ENCODE measurements at places on chromosomes 11 and 22. TPM values are rescaled to one million over a fixed set of nuclear protein-coding genes. Genes with fewer than 3 reads are reported as not detected.

GRM5 gene
- 0.12 TPM for total RNA-seq

CHST1 gene
- total RNA-seq, result 0.73 TPM

POU2AF3 gene
- total RNA-seq, result not detected

OSM gene
- not detected for total RNA-seq

SYCE3 gene
- not detected for total RNA-seq

RASSF7 gene
- total RNA-seq, result 7.7 TPM

NXPE1 gene
- total RNA-seq, result not detected

SLC22A9 gene
- total RNA-seq, result not detected

TMEM191B gene
- total RNA-seq, result not detected

GTSE1 gene
- total RNA-seq, result 2.4 TPM

OR5AR1 gene
- not detected for total RNA-seq

MMP20 gene
- total RNA-seq, result not detected

TMA7B gene
- not detected for total RNA-seq

C11orf87 gene
- total RNA-seq, result not detected
